Keratinocyte (primary cell): ENCODE measurements at places on chromosomes 2 and 18.

DNA sequence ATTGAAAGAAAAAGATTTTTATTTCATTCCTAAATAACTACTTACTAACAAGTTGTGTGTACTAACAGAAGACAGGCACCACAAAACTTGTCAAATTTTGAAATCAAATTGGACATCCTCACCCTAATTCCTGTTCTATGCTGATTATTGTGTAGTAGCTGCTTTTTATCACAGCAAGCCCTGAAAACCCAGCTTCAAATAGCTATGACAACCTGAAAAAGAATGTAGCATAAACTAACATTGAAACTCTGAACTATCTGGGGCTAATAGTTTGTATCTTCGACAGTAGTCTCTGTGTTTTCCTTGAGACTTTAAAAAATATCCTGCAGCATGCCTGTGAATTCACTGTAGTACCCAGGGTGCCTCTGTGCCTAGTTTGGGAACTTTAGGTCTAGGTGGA lies 122.6 kb downstream of the WDPCP start:
- no peak for DNase-seq

DNA sequence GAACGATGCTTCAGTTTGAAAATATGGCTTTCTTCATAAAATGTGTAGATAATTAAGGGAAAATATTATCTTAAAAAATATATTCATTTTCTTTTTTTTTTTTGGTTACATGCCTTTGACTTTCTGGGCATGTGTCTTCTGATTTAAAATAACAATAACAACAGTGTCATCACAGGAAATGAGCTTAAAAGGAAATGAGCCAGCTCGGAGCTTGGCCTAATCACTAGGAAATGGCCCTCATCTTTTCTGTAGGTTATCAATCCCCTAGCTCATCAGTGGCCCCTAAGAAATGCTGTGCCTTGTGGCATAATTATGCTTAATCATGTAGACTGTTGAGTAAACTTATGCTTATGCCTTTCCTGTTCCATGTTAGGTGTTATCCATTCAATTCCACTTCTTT lies 141.8 kb upstream of the FHL2 start:
- DNase-seq, result no peak

GRCh38 chr2:16169381-16169960 lies 229.1 kb downstream of the MYCN start:
- no peak for DNase-seq

- DNase-seq, result no peak
Measured at GRCh38 chr18:45467293-45467692, 148.0 kb upstream of the SLC14A2 start.

DNA sequence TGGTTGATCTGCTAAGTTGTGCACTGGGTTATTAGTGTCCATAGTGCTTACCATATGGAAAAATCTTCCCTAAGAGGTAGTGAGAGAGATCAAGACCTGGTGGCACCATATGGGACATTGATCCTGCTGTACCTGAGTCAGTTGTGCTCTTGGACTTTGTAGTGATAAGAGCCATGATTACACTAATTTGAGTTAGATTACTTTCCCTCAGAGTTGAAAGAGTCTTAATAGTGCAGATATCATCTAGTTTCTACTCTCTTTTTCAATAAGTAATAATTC lies 114.2 kb downstream of the KCNE4 start:
- DNase-seq, result no peak

DNA sequence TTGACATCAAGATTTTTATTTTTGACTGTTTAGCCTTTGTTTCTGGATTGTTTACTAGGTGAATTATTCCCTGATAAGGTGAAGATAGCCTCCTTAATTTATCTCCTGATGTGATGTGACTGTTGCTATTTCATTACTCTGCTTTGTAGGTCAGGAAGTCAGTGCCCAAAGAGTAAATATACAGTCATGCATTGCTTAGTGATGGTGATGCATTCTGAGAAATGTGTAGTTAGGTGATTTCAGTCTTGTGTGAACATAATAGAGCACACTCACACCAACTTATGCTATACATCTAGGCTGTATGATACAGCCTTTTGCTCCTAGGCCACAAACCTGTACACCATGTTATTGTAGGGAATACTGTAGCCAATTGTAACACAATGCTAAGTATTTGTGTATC lies 102.4 kb upstream of the THUMPD2 start:
- DNase-seq, result no peak

DNA sequence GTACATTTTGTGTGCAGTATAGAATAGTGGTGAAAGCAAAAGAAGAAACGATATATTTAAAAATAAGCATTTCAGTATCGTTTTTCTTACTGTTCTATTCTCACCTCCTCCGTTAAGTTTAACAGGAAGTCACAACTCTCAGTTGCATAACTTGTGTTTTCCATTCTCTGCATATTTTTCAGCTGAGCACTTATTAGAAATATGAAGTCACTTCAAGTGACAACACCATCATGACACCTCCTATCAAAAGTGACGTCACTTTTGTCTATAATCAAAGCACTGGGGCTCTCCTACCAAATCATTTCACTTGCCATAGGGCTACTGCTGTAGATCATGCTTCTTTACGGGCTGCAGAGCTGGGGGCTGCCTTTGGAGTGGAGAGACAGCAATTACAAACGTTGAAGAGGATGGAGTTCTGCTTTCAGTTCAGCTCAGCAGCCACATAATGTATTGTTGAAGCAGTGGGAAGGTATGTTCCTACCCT lies 36.3 kb downstream of the STAT4 start:
- DNase-seq, result no peak

DNA sequence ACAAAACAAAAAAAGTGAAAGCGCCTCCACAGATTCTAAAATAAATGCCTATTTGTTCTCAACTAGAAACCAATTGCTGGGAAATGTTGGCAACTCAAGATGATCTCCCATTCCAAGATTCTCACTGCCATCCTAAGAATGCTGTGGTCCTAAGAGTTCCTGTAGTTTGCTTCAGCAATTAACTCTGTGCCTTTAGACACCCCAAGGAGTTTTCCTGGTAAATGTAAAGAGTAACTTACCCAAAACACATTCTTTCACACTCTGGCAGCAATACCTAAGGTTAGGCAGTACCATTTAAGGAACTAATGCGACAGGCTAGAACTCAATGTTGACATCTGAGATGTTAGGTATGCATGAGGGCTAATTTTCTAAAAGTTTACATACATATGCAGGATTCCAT lies 58.8 kb upstream of the TANK start:
- no peak for DNase-seq

DNA sequence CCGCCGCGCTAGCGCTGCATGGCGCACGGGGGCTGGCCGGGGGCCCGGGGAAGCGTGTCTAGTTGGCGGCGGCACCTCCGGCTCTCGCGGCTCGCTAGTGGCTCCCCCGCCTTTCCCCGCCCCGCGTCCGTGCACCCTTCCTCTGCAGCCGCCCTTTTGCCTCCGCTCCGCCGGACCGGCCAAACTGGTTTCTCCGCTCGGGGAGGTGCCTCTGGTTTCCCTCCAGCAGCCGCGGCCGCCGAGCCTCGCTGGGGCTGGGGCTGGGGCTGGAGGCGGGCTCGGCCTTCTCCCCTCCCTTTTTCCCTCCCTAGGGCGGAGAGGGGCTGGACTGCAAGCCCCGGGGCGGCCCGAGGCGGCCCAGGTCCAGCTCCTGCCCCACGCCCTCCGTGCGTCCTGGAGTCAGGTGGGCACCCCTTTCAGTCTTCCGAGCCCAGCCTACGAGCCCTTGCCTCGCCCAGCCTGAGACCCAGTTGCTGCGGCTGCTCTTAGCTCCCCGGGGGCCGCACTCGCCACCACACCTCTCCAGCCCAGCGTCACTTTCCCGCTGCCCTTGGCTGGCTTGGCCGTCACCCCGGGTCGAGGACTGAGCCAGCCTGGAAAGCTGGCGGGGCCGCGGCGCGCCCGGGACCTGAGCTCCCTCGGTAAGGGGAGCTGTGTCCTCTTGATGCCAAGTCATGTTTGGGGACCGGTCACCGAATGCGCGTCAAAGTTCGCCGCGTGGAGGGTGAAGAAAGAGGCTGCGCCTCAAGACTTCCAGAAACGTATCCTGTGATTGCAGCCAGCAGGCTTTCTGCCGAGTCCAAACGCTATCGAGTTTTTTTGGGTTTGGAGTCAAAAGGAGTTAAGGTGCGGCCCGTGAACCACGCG lies at the start of gene ATP8B1:
ATP8B1 (minus strand) TSS at position 213 of the 867 bp plus-strand sequence. CDS start 71,508 bp downstream, outside the sequence.
- DNase-seq, result no peak
